ENCODE measurements at places on chromosomes 3 and 15.

- no peak for DNase-seq
Observed at GRCh38 chr3:110381992-110382391, 689.6 kb upstream of the NECTIN3 start.

DNA sequence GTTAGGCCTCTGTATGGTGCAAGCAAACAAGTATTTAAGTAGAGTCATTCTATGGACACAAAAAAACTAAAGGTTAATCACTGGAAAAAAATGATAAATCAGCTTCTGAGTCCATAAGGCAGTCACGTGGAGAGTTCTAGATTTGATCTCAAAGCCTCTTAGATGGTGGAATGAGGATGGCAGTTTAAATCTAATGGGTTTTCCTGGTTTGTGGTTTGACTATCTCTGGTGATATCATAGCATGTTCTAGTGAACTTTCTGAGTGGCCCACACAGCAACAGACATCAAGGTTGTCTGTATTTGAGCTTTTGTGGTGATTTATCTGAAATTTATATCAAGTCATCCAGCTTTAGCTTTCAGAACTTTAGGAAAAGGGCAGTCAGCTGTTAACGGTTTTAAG is 52.4 kb downstream of the ILDR1 start:
- DNase-seq, result no peak

DNA sequence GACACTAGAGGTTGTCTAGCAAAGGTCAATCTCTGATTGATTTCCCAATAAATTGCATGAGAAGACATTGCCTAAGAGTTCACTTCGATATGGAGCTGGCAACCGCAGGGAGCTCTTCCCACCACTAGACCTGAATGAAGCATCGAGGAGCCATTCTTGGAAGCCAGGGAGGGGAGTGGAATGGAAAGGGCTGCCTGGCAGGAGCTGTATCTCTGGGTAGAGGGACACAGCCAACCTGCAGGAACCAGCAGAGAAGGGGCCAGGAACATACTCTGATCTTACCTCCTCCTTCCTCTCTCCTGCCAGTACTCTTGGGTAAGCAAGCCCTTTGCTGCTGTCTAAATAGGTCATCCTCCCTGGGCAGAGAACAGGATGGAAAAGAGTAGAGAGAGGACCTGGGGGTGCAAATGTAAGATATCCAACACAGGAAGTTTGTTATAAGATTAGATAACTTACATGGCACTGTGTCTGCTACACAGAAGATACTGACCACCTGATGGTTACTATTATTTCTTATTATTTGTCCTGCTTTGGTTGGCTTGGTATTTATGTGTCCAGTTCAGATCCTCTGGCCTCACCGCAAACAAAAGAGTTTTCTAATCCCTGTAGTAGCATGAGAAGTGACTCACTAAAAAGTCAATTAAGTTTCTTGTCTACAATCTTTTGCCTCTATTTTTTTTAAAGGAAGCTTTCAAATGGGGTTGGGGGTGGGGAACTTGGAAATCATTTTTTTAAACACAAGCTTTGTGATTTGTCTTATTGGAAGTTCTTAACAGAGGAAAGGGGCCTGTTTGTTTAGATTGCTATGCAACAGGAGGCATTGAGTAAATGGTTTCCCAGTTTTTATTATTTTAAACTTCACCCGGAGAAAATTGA is 156.7 kb upstream of the TSC22D2 start:
- no peak for DNase-seq

DNA sequence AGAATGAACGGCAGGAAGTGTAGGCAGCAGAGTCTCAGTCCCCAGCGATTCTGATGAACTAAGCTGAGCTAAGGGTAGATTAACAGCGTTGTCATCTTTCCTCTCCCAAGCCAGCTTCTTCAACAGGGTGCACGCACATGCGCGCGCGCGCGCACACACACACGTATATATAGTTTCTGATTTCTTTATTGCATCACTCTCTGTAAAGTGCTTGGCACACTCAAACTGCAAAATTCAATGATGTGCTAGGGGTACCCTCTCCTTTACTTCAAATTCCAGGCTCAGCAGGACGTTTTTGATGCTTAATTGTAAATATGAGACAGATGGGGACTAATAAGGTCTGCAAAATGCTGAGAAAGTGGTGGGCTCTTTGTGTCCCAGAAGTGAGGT is 26.1 kb upstream of the VPS8 start:
- DNase-seq, result no peak

GRCh38 chr3:112976953-112977352 is 2.0 kb upstream of the CD200R1 start:
- no peak for DNase-seq

DNA sequence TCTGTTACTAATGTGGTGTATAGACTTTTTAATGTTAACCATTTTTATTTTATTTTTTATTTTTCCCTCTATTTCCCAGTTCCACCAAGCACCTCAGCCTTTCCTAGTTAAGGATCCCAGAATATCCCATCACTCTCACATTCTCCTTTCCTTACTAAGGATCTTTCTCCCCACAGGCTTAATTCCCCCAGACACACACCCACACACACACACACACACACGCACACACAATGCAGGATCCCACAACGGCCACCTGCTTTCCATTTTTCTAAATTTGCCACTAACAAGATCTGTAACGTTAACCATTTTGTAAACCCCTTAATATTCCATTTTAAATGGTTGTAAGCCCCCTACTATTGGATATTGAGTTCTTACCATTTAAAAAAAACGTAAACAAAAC is 404.1 kb downstream of the ZIC1 start:
- no peak for DNase-seq

DNA sequence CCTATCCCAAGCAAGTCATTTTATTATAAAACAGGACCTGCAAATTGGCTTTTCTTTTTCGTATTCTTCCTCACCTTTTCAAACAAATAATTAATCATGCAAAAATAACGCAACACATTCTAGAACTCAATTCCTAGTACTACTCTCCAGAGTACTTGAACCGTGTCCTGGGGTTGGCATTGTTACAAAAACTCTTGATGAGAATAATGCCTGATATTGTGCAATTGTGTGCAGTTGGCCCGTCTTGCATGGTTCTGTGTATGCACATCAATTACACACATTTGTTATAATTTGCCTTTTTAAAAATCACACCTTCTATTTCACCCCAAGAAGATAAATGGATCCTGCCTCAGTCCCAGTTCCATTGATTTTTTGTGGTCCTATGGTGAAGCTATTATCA is 205.4 kb downstream of the EPHB1 start:
- DNase-seq, result no peak

DNA sequence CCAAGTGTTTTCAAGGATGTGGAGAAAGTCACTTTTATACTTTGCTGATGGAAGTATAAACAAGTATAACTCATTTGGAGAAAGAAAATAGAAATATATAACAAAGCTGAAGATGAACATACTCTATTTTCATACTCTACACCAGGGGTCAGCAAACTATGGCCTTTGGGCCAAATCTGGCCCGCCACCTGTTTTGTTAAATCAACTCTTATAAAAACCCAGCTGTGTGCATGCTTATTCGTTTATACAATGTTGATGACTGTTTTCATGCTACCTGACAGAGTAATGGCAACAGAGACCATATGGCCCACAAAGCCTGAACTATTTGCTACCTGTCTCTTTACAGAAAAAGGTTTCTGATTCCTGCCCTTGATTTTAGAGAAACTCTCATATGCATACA is 124.0 kb downstream of the NR1D2 start:
- DNase-seq, result no peak

DNA sequence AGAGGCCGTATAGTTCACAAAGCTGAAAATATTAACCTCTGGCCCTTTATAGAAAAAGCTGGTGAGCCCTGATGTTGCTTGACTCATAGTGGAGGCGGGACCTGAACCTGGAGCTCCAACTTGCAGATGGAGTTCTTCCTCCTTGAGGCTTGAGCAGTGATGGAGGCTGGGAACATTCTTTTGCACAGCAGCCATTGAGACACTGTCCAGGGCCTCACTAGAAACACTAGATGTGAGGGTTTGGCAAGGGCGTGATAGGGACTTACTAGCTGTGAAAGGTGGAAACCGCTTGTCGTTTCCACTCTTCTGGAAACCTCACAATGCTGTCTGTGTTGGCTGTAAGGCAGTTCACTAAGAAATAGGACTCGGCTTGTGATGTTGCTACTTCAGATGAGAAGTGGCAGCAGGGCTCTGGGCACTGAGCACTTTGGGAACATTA is 12.5 kb downstream of the SMAD6 start:
- DNase-seq, result no peak
